ENCODE measurements at places on chromosomes 12 and 14.

DNA sequence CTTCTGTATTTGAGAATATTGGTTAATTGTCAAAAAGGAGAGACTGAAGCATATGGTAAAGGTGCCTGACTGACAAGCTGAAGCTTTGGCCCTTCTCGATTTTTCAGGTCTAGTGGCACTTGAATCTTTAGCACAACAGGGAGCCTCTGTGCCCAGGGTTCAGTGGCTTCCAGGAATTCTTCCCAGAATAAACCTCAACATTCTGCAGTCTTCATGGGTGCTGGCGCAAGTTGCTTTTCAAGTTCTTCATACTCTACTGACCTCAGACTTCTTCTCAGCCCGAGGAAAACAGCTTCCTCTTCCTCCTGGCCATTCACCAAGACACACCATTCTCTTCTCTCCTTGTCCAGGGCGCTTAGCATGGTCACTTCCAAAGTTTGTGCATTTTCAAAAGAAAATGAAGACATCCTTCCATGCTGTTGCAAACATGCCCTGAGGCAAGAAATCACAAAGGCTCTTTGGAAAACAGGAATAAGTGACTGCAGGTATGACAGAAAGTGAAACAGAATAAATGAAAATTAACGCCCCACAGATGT lies 89.9 kb downstream of the MGST1 start:
- no peak for DNase-seq

DNA sequence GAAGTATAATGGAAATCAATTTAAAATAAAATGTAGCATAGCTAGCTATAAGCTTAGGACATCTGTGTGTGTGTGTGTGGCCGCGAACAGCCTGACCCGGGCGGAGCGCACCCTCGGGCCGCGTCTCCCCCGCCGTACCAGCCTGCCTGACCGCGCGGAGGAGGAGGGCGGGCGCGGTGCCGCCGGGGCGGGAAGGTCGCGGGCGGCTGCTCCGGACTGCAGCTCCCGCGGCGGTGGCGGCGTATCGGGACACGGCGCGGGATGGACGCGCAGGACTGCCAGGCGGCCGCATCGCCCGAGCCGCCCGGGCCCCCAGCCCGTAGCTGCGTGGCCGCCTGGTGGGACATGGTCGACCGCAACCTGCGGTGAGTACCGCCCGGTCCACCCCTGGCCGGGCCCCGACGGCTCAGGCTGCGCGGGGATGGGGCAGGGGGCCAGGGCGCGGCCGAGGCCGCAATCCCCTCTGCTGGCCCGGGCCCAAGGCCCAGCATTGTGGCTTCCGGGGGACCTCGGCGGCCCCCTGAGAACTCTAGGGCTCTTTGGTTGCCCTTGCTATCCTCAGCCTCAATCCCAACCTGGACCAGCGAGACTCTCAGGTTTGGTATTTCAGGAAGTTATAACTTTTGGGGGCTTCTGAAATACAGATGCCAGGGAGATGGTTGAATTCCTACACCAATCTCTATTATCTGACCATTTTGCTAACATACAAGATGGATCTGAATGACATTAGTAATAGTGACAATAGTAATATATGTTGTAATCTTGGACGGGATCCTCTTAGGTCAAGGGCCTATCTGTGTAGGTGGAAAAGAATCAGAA lies at the start of gene ABHD12B:
TSS of gene ABHD12B (plus strand) at position 140 of the 819 bp plus-strand sequence. CDS start at position 262, 122 bp downstream.
- no peak for DNase-seq

DNA sequence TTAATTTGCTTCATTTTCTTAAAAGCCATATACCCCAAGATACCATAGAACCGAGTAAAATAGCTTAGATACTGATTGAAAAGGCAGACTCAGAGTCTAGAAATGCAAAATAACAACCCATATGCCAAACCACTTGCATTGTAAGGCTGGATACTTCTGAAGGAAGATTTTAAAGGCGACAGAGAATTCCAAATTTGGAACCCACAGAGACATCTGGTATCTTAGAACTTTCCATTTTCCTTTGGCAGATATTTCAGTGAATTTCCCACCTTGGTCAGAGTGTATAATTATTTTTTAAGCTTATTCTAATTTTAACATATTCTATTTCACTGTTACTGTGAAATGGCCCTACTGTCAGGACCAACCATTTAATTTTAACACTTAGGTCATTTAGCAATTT lies 186.4 kb upstream of the E2F7 start:
- DNase-seq = no peak

GRCh38 chr12:45121224-45121623 lies 70.3 kb upstream of the DBX2 start:
- no peak for DNase-seq

DNA sequence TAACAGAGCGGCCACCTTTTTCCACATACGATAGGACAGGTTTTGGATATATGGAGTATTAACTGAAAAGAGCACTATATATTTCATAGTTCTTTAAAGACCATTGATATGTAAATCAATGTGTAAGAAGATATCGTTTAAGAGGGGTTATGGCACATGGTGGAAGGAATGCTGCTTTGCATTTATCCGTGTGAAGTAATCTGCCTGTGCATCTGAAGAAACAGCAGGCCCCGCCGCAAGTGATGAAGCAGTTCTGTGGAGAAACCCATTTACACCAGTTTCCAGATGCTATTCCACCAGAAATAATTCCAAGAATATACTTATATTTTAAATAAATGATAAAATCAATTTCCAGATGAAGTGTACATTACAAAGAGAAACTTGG lies 72.4 kb downstream of the BICD1 start:
- no peak for DNase-seq

DNA sequence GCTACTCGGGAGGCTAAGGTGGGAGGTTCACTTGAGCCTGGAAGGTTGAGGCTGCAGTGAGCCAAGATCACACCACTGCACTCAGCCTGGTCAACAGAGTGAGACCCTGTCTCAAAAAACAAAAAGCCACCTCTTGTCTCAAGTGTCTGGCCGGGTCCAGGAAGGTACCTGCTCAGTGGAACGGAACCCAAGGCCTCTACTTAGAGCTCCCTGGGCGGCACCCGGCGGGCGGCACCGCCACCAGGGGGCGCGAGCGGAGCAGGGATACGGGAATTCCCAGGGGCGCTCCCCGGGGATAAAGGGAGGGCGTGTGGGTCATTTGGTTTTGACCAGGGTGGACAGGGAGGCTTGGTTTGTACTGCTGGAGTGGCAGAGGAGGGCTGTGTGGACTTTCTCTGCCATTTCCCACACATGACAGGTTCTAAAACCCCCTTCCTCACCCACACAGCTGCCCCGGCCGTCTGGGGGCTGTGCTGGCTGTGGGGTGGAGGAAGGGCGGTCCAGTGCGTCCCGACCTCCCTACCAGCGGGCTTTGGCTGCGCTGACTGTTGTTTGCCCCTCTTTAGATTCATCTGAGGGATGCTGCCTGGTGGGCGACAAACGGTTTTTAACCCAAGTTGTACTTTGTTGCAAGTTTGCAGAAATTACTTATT lies 91.4 kb downstream of the SETD3 start:
- peak; percentile 34 for DNase-seq

DNA sequence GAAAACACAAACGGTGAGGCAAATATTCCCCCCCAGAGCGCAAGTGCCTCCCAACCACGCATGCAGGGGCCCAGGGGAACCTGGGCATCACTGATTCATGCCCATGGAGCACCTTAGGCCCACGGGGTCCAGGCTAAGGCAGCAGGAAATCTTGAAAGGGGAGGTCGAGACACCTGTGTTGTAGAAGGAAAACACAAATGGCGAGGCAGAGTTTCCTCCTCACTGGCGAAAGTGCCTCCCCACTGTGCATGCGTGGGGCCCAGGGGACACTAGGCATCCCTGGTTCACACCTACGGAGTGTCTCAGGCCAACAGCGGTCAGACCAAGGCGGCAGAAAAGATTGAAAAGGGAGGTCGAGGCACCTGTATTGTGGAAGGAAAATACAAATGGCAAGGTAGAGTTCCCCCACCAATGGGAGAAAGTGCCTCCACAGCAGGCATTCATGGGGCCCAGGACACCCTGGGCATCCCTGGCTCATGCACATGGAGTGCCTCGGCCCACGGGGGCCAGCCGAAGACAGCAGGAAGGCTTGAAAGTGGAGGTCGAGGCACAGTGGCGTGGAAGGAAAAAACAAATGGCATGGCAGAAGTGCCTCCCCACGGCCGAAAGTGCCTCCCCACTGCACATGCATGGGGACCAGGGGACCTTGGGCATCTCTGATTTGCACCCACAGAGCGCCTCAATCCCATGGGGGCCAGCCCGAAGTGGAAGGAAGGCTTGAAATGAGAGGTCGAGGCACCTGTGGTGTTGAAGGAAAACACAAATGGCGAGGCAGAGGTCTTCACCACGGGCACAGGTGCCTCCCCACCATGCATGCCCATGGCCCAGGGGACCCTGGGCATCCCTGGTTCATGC lies 368.8 kb downstream of the ALG10 start:
- DNase-seq = no peak

- DNase-seq = no peak
Observed at GRCh38 chr12:107788690-107789458, 14.4 kb downstream of the ASCL4 start.

GRCh38 chr14:58547649-58548048 lies 90.1 kb upstream of the DACT1 start:
- DNase-seq = no peak

DNA sequence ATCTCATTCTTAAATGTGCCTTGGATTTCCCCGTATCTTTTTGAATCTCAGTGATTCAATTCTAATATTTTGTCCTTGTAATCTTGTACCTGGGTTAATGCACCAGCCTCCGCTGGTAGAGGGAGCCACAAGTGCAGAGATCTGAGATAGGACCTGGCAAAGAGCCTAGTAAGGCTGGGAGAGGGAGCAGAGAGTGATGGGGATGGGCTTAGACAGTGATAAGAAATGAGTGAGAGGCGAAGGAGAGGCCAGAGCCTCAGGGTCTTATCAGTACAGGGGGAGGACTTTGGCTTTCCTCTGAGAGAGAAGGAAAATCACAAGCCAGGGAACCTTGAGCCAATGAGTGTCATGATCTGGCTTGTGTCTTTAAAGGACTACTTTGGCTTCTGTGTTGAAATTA lies 30.5 kb upstream of the LMNTD1 start:
- peak; percentile 21 for DNase-seq

- peak; percentile 54 for DNase-seq
Observed at GRCh38 chr12:94603434-94604365, 46.7 kb downstream of the TMCC3 start.

GRCh38 chr14:65444230-65444629 lies 31.7 kb downstream of the FUT8 start:
- no peak for DNase-seq

GRCh38 chr12:76674669-76675315 lies 89.1 kb upstream of the ZDHHC17 start:
- no peak for DNase-seq

DNA sequence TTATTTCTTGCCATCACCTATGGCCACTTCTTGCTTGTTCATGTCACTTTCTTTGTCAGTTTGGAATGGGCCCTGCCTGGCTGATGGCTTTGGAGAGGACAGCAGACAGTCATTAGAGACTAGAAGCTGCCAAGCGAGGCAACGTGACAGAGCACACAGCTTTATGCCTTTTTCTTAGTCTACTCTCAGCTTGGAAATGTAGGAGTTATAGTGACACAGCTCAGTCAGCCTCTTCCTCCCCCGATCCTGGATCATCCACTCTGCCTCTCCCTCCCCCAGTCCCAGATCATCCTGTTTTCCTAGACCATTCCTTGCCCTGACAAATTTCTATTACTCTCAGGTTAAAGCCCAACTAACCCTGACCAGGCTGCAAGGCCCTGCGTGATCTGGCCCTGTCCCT lies 26.6 kb downstream of the ETV6 start:
- DNase-seq = no peak

DNA sequence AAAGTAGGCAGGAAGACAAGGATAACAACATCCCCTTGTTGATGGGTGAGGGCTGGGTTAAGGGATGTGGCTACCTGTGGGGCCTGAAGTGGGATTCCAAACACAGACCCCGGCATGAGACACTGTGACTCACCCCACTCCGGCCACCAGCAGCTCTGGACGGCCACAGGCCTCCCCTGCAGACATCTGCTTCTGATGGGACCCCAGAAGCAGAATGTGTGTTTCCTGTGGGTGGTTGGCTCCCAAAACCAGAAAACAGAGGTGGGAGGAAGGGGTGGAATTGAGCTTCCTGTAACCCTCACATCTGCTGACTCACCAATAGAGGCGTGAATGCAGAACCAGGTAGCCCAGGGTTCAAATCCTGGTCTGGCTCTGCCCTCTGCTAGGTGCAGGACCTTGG lies 216.6 kb upstream of the PWP1 start:
- no peak for DNase-seq

DNA sequence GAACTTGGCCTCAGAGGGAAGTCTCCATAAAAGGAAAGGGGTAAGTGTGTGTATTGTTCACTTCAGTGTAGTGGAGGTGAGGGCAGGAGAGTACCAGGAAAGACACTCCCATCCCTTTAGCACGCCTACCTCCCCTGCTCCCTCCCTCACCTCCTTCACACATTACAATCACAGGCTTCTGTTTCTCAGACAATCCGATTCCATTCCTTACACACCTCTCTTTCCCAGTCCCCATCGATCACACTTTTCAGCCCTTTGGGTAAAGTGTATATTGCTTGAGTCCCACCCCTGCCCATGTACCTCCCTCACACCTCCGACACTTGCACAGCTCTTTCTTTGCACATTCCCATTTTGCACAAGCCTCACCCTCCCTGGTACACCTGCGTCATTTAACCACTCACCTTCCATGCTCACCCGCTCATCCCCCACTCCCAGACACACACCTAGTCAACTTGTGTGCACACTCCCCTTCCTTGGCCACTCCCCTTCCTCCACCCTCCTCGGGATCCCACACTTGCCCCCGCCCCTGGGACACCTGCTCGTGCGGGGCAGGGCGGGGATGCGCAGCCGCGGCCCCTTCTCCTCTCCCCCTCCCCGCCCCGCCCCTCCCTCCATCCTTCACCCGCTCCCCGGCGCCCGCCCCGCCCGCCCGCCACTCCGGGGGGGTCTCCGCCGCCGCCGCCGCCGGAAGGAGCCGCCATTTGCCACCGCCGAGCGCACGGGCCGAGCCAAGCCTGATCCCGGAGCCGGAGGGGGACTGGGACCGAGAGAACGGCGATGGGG lies at the start of gene MARCHF9:
TSS of gene MARCHF9 (plus strand) at position 693 of the 783 bp plus-strand sequence. CDS start 426 bp downstream, outside the sequence.
- DNase-seq = peak; percentile 60
